HT-29 (cell line): ENCODE measurements at places on chromosomes 2 and 18.

- peak; percentile 25 for DNase-seq
These were observed 48.6 kb downstream of the KIAA2012 start for GRCh38 chr2:202121532-202122162.

DNA sequence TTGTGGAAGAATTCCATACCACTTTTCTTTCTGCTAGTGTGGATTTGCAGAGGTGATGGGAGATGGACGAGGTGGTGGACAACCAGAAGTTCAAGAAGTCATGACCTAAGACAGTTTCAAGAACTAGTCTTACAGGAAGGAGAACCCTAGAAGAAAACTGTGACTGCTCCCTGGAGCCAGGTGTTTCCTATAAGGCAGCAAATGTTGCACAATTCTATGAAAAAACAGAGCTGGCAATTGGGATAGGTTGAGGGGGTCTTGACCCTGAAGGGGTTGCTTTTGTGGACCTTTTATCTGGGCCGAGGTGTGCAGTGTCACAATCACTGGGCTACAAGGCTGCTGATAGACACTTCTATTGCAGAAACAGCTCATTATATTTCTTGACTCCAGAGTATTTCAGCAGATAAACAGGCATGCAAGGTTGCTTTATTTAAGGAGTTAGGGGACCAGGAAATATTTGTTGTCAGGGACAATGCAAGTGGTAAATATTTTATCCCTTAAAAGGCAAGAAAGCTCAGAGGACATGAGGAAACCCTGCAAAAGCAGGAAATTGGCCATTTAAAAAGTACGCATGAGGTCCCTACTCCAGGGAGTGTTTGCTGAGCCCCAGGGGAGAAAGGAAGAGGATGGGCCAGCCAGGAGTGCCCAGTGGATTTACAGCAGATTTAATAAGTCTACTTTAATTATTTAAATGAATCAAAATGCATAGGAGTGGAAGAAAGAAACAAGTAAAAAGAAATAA, 22.9 kb downstream of the APCDD1 start:
- no peak for DNase-seq

DNA sequence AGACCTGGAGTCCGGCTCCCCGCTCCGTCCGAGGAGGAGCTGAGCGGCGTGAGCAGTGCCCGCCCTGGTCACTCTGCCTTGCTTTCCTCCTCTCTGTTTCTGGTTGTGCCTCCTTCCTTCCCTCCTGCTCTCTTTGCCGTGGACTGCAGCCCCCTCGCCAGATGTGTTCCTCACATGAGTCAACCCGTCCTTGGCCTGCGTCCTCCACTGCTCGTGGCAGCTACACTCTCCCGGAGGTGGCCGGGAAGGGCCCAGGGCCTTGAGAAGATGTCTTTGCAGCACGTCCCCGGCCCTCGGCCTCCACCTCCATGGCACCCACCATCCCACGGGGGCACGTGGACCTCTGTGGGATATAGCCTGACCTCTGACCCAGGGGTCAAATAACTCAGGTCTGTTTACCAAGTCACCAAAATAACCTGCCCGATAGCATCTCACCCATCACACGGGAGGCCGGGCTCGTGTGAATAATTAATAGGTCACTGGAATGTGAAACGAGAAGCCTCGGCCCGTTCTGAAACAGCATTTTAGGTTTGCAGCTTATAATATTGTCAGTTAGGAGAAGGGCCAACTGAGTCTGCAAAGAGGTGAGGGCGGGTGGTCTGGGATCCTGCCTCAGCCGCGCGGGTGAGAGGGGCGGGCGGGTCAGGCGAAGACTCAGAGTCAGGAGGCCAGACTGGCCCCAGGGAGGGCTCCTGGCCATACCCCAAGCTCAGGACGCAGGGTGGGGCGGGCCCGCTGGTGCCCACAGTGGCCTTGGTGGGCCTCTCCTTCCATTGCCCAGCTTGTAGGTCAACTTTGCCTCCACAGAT, 42.6 kb downstream of the NFATC1 start:
- no peak for DNase-seq

GRCh38 chr2:28640260-28640907, 111.2 kb upstream of the PPP1CB start:
- DNase-seq = no peak

DNA sequence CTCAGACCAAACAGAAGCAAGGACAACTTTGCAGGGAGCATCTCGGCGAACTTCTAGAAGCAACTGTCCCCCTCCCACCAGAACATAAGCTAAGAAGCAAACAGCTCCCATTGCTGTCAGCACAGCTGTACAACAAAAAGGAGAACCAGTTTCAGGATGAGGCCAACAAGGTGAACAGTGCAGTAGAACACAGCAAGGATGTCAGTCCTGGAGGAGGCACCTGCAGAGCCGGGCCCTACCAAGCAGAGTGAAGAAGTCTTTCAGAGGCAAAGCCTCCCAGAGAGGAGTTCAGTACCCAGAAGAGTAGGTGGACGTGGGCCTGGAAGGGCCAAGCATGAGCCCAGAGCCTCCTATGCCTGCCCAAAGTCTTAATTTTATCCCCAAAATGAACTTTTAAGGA, 1.0 kb downstream of the PASK start:
- no peak for DNase-seq

GRCh38 chr2:171297956-171298355, 135.8 kb downstream of the METTL8 start:
- no peak for DNase-seq

GRCh38 chr2:46193356-46193755, 103.9 kb upstream of the EPAS1 start:
- DNase-seq = no peak

- no peak for DNase-seq
These were observed 53.9 kb downstream of the PTGR3 start for GRCh38 chr18:75154997-75155396.

GRCh38 chr2:25939257-25939668, 43.0 kb downstream of the KIF3C start:
- DNase-seq = peak; percentile 68

DNA sequence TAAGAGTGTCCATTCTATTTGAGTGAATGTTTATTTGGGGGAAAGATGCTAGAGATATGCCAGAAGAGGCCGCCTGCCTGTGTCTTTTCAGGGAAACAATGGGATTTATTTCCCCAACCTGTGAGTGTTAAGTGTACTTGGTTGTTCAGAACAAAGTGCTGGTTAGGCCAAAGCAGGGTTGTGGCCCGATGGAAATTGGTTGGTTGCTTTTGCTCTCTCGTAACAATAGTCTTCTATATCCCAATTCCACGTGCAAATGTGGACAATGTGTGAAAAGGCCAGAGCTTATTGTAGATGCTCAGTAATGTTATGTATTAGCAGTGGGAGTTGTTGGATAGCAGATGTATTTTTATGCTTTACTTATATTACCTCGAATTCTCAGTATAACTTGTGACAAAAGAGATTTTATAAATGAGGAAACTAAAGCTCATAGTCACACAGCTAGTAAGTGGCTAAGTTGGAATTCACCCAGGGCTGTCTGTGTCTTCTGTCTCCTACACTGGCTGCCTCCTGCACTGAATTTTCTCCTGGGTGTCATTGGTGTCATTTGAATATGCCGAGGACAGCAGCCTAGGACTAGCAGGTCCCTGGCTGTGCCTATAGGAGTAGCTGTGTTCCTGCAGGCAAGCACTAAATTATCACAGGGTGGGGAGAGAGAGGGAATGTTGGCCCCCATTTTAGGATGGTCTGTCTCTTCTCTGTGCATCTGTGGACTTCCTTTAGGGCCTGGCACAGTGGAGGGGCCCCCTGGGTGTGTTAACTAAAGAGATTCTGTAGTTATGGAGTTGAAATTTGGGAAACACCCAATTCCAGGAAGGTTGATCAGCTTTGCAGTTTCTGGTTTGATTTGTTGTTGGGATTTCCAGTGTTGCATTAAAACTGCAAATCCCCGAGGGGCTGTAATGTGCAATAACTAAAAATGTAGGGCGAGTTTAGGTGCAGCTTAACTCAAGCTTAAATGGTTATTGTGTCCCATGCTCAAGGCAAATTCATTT, 21.6 kb downstream of the GPD2 start:
- DNase-seq = no peak

GRCh38 chr2:216563646-216564045, 65.0 kb downstream of the RPL37A start:
- no peak for DNase-seq

GRCh38 chr2:65917986-65918385, 485.6 kb upstream of the SPRED2 start:
- DNase-seq = no peak

DNA sequence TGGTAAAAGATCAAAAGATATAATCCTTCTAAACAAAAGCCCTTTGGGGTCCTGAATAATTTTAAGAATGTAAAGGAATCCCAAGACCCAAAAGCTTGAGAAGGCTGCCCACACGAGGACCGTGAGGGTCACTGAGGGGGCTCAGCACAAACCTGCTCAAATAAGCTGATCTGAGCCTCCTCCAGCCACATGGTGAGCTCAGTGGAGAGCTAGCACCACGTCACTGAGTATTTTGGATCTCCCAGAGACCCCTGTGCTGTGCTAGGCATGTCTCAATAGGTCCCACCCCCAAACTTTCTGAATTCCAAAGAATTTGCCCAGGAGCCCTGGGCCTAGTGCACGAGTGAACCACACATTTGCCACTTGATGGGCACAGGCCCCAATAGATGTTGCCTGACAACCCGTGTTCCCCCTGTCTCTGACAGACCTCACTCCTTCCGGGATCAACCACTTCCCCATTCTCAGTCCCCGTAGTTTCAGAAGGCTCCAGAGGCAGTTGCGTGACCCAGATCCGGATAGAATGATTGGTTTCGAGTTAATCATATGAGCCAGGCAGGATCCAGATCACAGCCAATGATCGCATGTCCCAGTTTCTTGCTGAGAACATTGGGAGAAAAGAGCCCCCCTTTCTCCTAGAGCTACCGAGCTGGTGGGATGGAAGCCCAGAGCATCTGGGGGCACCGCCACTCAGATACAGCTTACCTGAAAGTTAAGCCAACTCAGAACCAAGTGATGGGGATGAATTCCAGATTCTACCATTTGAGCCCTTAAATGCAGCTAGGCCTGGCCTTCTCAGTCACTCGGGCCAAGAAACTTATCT, 203.8 kb downstream of the TNS1 start:
- no peak for DNase-seq

GRCh38 chr2:27249891-27250651, 12.8 kb downstream of the SLC30A3 start:
- DNase-seq = peak; percentile 65

- no peak for DNase-seq
These were observed 131.6 kb upstream of the OTX1 start for GRCh38 chr2:62919041-62919440.

DNA sequence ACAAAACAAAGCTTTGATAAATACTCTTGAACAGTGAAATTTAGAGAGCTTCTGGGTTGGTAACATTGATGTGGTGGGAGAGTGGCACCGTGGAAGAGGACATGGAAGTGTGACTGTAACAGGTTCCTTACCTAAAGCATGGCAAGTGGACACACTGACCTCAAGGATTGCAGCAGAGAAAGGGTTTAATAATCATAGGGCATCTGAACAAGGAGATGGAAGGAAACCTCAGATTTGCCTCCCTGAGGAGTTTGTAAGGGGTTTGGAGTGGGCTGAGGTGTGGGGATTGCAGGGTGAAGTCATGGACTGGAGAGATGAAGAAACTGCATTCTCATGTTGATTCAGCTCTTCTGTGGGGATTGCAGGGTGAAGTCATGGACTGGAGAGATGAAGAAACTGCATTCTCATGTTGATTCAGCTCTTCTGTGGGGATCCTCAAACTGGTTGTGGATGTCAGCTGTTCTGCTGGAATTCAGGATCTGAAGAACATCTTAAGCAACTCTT, 83.8 kb upstream of the TLK1 start:
- no peak for DNase-seq

GRCh38 chr2:25989154-25989553, 6.9 kb upstream of the KIF3C start:
- no peak for DNase-seq

DNA sequence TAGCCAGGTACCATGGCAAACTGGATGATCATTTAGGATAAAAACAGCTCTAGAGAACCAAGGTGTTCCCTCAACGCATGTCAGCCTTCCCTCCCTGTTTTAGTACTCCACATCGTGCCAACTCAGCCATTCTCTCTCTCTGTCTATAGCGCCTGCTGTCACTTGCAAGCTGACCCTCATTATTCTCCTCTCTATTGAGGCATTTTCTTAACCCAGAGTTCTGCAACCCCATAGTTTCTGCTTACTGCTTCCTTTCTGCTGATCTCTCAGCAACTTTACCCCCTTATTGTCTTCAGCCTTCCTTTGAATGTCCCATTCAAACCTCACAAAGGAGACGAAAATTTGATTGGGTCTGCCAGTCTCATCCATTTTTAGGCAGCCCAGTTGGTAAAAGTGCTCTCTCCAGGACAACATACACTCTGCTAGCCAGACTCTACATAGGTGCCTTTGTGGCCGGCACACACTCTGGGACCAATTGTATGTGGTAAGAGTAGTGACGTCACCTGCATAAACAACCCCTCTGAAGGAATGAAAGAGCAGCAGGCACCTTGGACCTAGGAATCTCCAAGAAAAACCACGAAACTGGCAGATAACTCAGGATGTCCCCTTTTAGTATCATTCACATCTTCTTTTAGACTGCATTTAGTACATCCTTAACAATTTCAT, 367.2 kb upstream of the KCNH7 start:
- no peak for DNase-seq

GRCh38 chr2:70123051-70123828, 36.0 kb downstream of the PCBP1 start:
- peak; percentile 26 for DNase-seq

- no peak for DNase-seq
These were observed 15.9 kb downstream of the RTP5 start for GRCh38 chr2:241885291-241885945.

DNA sequence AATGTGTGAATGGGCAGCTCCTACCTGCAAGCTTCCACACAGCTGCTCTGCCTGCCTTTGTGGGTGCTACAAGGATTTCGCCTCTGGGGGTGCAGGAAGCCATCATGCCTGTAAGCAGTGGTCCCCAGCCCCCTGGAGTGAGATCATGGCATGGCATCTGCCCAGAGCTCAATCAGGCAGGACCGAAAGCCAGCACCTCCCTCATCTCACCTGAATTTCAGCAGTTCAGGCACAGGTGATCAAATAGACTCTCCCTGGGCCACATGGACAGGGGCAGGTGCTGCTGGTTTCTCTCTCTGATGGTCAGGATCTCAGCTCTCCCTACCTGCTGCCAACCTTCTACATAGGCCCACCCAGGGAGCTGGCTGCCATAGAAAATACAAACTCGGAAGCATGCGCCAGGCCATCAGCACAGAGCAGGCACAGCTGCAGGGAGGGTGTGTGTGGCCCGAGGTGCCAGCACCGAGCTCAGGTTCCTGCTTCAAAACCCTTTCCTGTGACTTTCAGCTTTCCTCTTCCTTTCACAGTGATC, 133.2 kb upstream of the ID2 start:
- no peak for DNase-seq
